ENCODE measurements at places on chromosomes 3 and 15.
A peak's percentile ranks its signal among the peaks of the same experiment; 100 is the strongest.

GRCh38 chr3:125605756-125606155, 10.5 kb upstream of the OSBPL11 start:
- no peak for DNase-seq

DNA sequence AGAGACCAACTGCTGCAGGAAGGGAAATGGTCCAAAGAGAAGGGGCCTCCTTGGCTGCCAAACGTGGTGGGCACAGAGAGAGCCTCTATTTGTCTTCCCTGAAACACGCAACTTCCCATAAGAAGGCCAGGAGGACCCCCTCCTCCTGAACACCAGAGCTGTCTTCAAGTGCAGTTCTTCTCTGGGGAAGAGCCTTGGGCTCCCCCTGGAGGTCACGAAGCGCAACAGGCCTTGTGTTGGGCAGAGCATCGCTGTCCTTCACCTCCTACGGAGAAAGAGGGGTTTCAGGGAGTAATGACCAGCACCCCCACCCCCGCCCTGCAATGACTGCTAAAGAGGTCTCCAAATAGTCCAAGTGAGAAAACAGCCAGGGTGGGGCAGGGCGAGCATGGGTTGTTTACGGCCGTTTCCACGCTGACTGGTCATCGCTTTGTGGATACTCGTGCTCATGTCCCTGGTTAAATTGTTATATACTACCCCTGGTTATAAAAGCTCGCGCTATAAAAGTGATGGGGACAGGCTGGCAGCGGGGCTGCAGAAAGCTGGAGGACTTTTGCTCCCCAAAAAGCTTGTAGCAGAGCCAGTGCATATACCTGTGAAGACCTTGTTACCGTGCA, 397.5 kb upstream of the ATP10A start:
- peak; percentile 49 for DNase-seq

GRCh38 chr3:89973156-89973555, 865.7 kb downstream of the EPHA3 start:
- DNase-seq: no peak

GRCh38 chr3:127233371-127233770, 40.4 kb downstream of the PRR23E start:
- DNase-seq: peak; percentile 14

DNA sequence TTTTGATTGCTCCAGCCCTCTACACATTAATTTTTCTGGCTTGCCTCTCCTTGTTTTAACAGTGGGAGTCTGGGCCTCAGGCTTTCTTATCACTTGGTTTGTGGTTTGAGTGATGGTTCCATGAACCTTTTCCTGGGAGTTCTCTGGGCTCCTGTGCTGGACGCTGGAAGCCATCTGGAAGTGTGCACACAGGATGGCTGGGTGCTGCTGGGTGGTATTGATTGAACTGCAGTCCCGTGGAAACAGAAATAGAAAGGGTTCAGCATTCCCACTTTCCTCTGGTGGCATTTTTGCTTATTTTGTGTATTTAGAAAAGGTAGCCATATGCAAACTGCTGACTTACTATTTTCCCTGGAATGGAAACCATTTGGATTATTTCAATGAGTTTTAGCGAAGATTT, 25.6 kb downstream of the MITF start:
- DNase-seq: no peak

GRCh38 chr3:67598814-67599556, 55.4 kb downstream of the SUCLG2 start:
- DNase-seq: no peak

DNA sequence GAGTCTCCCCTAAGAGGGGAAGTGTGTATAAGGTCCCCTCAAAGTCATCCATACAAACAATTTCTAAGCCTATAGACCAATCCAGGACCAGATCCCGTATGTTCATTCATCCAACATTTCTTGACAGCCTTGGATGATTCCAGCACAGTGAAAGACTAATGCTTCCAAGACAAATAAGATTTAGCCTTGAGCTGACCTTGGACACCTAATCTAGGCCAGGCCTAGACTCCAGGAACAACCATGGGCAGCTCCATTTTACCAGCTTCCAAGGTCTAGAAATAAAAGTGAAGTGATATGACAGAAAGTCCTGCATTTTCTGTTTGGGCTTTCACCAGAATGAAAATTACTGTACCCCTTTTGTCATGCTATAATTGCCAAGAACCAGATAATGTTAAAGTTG, 67.9 kb upstream of the BCL6 start:
- no peak for DNase-seq

DNA sequence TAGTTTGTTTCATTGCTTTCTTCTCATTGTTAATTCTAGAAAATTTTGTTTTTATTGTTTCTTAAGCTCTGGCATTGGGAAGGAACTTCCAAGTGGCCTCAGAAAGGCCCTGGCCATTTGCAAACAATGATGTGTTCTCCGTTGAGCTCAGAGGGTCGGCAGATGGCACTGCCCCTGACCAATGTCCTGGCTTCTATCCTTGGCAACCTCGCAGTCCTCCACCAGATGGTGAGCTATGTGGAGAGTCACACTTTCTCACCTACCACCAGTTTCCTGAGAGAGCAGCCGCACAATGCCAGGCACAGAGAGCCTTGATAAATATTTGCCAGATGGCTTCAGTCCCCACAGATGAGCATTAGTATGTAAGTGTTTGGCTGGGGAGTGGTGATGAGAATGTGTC, 343.7 kb downstream of the EPHB1 start:
- no peak for DNase-seq

DNA sequence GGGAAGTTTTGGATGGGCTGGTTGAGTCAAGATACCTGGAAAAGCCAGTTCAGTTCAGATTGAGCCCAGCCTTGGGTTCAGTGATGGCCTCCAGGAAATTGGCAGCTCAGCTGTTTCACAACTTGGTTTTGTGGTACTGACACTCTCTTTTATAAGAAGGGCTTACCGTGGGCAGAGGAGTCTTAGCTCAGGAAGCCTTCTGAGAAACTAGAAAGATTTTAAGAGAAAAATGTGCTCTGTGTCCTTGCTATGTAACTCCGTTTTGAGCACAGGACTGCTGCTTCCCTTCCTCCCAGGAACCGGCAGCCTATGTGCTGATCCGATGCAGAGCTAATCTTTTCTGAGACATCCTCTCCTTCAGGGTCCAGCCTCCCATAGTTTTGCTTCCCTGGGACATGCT, 46.6 kb upstream of the RASGRP1 start:
- no peak for DNase-seq

DNA sequence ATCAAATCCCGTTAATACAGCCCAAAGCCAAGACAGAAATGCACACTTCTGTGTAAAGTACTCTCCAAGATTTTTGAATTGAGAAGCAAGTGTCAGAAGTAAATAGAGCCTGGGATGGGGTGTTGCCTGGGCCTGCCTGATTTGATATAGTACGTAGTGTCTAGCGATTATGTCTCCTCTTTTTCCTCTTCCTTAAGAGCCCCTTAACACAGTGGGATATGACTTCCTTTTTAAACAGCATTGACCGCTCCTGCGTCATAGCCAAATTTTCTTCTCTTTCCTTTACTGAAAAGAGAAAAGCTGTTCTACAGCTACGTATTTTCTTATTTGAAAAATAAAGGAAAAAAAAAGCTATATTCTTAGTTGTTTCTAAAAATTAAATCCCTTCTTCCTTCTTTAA, 97.7 kb downstream of the PLCL2 start:
- DNase-seq: no peak
